CD4-positive, alpha-beta T cell treated with Interleukin-17A for 4 hours (primary cell): ENCODE measurements at places on chromosomes 4 and X.
A peak's percentile ranks its signal among the peaks of the same experiment; 100 is the strongest.

DNA sequence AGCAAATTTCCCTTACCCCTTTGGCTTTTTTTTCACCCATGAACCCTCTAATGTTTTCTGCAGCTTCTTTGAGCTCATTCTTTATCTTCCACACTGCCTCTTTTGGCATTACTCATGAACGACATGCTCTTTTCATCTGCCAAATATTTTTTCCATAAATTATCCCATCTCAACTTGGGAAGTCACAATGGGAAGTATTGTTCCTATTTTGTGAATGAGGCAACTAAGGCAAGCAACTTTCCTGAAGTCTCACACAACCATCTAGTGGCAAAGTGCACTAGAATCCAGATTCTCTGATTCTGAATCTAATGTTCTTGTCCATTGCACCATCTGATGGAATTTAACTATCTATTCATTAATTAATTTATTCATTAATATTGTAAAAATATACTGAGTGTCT, 625 bp downstream of the RTL9 start:
- DNase-seq = no peak

- DNase-seq = peak; percentile 22
These were observed 56.7 kb downstream of the TSPAN5 start for GRCh38 chr4:98601708-98602107.

GRCh38 chr4:83606898-83607297, 71.0 kb downstream of the GPAT3 start:
- DNase-seq = no peak

DNA sequence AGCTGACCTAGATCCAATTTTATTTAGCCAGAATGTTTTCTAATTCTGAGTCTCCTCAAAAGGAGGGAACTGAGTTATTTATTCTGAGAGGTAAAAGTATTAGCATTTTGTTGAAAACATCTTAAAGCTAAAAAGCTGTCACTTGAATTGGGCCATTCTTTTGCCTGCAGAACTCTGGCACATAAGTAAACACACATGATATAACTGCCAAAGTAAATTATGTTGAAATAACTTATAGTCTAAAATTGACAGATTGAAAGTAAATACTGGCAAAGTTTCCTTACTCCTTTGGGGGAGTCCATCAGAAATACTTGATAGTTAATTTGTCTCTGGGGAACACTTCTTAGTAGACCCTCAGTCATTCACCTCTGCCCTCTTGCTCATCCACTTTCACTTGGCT, 38.3 kb upstream of the SLC25A4 start:
- no peak for DNase-seq

GRCh38 chr4:174436377-174436776, 85.9 kb downstream of the HPGD start:
- DNase-seq = no peak
